Esophagus muscularis mucosa (tissue), 4 donors: ENCODE measurements at places on chromosomes 2 and 18. TPM values are rescaled to one million over a fixed set of nuclear protein-coding genes. Genes with fewer than 3 reads are reported as not detected.

- no peak for DNase-seq
Measured at GRCh38 chr18:25650201-25650941, 298.4 kb upstream of the ZNF521 start.

- no peak for DNase-seq
Measured at GRCh38 chr2:149383340-149383739, 53.0 kb downstream of the LYPD6 start.

DNA sequence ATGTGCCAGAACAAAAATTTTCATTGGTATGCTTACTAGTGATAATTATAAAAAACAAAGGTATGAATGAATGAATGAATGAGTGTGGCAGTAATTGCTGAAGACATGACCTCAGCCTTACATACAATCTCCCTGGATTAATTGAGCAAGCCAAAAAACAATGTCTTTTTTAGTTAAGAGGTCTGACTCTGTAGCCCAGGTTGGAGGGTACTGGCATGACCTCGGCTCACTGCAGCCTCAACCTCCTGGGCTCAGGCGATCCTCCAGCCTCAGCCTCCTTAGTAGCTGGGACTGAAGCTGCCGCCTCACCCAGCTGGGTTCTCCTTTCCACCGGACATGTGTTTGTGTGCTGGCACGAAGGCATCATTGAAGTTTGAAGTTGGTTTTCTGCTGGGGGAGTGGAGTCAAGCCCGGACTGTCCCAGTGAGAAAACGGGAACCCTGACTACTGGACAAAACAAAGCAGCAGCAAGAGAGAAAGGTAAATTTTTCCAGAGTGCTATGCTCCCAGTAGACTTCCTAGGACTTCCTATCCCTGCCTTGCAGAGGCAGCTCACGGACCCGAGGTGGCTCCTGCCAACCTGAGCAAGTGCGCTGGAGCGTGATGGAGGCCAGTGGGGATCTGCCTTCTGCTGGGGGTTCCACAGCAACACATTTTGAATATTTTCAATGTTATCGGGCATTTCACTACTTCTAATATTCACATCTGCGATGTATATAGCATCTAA lies 6.4 kb upstream of the IMP4 start:
- no peak for DNase-seq

The NOL4 gene
- total RNA-seq = not detected

The VWA3B gene
- not detected for total RNA-seq

GRCh38 chr2:33804155-33804554 lies 205.1 kb upstream of the FAM98A start:
- no peak for DNase-seq

The C2orf49 gene
- 16.4 TPM for total RNA-seq

DNA sequence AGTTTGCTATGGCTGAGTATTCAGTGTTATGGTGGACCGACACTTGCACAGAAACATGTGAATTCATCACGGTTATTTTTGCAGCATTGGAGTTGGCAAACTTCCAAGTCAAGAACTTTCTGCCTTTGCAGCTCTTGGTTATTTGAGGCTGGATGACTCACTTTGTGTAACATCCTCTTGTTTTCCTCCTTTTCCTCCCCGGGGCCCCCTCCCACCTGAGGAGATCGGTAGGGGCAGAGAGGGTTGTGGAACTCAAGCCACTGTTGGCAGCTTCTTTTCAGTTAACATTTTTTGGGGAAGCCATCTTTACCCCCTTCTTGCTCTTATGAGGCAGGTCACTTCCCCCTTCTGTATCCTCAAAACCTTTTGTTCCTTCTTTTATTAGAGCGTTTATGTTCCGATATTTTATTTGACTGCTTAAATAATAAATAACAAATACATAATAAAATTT lies 48.6 kb downstream of the DDX1 start:
- DNase-seq = no peak

The IMP4 gene
- total RNA-seq = 139 TPM

DNA sequence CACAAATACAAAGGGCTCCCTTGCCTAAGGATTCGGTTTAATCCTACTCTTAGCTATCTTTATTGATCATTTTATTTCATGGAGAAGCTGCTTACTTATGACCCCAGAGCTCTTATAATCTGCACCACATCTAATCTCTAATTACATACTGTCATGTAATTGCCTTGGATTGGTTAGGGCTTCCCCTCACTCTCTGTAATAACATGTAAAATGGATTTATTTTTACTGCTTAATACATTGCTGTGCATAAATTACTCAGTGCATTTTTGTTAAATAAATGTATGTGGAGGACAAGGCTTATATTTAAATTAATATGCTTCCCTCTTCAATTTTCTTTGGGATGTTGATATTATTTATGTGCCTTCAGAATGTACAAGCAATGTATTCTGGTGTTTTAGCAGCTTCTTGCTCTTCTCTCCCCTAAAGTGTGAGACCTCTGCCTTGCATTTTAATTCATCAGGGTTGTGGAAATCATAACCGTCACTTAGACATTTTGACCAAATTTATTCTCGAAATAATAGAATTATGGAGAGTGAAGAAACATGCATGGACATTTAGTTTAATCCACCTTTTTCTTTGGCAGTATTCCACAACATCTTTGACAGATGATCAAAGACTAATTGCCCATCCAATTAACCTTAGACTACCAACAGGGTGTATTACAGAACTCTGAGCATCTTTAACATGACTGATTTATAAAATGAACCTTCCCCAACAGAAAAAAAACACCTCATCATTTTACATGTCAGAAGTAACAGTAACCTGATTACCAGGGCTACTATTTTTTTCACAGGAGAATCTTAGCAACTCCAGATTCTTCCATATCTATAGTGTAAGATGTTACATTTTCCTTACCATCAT lies 692.6 kb downstream of the LRRTM4 start:
- no peak for DNase-seq

DNA sequence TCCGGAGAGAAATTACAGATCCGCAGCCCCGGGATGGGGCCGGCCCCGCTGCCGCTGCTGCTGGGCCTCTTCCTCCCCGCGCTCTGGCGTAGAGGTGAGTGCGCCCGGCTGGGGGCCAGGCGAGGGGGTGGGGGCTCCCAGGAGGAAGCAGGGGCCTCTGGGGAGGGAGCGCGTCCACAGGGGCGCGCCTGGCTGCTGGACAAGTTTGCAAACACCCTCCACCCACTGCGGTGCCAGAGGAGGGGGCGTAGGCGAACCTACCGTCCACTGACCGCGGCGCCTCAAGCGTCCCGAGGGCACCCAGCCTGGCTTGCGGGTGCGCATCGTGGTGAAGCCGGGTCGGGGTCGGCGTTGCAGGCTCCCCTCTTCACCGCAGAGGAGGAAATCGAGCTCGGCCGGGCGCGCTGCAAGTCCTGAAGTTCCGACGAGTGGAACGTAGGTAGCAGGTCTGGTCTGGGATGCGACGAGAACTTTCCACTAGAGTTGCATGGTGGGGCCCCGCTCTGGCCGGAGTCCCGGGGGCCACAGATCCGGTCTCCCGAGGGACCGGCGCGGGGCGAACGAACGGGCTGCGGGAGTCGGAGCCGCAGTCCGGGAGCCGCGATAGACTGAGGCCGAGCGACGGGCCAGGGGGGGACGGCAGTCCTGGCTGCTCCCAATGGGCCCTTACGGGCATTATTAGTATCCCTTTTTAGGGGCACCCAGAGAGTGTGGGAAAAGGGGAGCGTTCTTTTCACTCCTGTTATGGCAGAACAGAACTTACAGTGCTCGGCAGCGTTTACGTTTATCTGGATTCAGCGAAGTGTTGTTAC lies 502 bp downstream of the MERTK start:
- peak; percentile 91 for DNase-seq

- no peak for DNase-seq
Measured at GRCh38 chr2:10028407-10028987, 14.9 kb upstream of the KLF11 start.

The PFN4 gene
- 0.83 TPM for total RNA-seq

- no peak for DNase-seq
Measured at GRCh38 chr2:24659862-24660261, 133.3 kb downstream of the PTRHD1 start.

- no peak for DNase-seq
Measured at GRCh38 chr18:39624961-39625360, 2059.4 kb upstream of the CELF4 start.

The B3GNT2 gene
- 13.1 TPM for total RNA-seq

DNA sequence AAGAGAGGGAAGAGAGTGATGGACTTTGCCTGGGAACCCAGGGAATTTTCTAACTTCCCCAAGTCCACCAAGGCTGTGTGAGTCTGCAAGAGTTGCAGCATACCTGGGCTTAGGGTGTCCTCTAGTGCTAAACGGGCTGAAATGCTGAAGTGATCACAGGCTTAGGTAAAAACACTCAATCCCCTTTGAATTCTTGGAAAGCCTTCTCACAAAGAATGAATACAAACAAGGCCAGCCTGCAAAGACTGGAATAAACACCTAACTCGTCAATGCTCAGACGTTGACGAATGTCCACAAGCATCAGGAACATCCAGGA lies 30.0 kb upstream of the BMP10 start:
- no peak for DNase-seq

The LIMS2 gene
- 185 TPM for total RNA-seq

GRCh38 chr18:24231773-24232735 lies 93.2 kb downstream of the CABYR start:
- DNase-seq = no peak

GRCh38 chr2:139369423-139370409 lies 589.5 kb upstream of the NXPH2 start:
- DNase-seq = no peak

DNA sequence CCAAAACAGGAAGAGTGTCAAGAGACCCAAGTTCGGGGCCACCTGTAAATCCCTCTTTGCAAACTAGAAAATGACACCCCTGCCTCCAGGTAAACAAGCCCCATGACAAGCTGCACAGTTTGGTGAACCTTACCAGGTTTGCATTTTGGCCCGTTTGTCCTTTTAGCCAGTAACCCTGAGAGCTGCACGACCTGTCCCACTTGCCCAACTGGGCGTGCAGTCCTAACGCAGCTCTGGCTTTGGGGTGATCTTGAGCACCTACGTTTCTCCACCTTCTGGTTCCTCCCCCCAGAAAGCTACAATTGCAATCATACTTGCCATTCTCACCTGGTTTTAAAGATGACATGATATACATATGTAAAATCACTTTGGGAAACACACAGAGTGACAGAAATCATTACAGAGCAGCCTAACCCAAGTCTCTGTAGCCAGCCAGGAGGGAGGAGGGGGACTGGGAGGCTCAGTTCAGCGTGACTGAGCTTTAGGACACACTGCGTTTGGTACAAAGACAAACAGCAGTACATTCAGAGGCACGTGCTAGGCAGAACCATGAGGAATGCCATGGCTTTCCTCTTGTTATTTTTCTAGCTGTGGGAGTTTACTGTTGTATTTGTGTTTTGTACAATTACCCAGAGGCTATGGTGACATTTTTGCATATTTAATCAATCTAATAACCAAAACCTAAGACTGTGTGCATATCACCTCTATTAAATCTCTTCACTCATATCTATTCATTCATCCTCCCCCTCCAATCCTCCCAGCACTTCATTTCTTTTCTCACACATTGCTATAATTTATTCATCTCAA lies 304.0 kb downstream of the IRS1 start:
- DNase-seq = no peak

- no peak for DNase-seq
Measured at GRCh38 chr2:120530781-120531180, 184.8 kb downstream of the INHBB start.

- DNase-seq = no peak
Measured at GRCh38 chr2:213317929-213318328, 33.7 kb downstream of the SPAG16 start.

DNA sequence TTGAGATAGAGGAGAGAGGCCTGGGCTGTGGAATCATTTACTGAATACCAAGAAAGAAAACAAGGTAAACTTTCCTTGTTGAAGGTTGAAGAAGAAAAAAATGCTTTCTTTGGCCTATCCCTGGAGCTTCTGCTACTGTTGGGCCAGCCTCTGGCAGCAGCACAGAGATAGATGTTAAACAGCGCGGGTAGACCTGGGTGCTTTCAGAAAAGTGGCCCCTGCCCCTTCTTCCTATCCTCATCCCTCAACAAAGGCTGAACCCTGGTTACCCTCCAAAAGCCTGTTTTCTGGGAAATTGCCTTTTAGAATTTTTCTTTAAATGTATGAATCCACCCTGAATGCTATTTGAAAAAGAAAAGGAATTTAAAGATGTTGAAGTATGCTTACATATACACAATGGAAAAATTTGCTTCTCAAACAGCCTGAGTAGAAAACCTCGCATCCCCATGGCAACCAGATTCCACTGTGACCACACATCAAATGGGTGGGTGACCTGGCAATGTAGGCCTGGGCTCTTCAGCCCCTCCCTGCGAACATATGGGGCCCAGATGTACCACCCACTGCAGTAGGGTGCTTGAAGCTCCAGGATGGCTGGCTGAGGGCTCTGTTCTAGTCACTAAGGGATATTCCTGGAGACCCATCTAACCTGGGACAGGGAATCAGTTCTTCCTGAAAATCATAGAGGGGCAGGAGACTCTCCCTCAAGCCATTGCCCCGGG lies 23.4 kb upstream of the CHRNA1 start:
- peak; percentile 90 for DNase-seq

The LHCGR gene
- total RNA-seq = 2.7 TPM

GRCh38 chr18:13292736-13293135 lies 74.2 kb downstream of the LDLRAD4 start:
- no peak for DNase-seq

DNA sequence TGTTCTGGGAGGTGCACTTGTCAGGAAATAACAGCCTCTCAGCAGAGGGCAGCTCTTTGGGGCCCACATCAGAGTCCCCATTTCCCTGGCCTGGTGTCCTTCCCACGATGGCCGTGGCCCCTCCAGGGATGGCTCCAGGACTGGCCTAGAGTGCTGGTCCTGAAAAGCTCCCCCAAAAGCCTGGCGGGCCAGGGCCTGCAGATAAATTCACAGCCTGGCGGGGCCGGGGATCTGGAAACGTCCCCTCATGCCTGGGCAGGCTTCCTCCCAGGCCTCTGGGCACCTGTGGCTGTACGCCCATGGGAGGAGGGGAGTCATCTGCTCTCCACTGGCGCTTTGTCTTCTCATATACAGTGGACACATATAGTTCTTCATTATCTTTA lies 52.6 kb upstream of the HS6ST1 start:
- no peak for DNase-seq

- no peak for DNase-seq
Measured at GRCh38 chr2:103962670-103963069, 891.2 kb upstream of the POU3F3 start.

The IL1B gene
- total RNA-seq = not detected

DNA sequence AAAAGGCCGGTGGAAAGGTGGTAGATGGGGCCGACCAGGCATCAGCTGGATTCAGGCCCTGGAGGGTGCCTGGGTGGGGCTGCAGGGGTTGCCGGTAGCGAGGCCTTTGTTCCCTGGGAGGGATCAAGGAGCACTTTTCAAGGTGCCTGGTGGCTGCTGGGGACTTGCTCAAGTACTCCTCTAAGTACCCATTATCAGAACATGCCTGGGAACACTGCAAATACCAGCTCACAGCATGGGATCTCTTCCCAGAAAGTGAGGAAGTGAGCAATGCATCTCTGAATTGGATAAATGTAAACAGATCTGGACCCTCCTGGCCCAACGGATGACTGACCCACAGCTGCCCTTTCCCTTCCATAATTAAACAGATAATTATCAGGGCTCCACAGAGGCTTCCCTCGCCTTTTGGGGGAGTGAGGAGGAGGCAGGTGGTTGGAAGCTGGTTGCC lies 210.5 kb downstream of the SH3RF3 start:
- no peak for DNase-seq
